ENCODE measurements at places on chromosomes 2 and 18. TPM values are rescaled to one million over a fixed set of nuclear protein-coding genes. Genes with fewer than 3 reads are reported as not detected.

The NTSR2 gene
- total RNA-seq: not detected

GRCh38 chr2:160252900-160253299 lies 52.8 kb upstream of the ITGB6 start:
- DNase-seq: no peak

- no peak for DNase-seq
Observed at GRCh38 chr18:68152770-68153169, 562.1 kb downstream of the TMX3 start.

DNA sequence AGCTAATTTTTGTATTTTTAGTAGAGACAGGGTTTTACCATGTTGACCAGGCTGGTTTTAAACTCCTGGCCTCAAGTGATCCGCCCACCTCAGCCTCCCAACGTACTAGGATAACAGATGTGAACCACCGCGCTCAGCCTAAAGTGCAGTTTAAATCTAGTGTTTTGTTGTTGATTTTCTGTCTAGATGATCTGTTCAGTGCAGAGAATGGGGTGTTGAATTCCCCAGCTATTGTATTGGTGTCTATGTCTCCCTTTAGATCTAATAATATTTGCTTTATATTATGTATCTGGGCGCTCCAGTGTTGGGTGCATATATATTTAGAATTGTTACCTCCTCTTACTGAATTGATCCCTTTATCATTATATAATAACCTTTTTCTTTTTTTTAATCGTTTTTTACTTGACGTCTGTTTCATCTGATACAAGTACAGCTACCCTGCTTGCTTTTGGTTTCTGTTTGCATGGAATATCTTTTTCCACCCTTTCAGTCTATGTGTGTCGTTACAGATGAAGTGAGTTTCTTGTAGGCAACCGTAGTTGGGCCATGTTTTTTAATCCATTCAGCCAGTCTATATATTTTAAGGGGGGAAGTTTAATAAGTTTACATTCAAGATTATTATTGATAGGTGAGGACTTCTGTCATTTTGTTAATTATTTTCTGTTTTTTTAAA lies 34.3 kb downstream of the GALM start:
- DNase-seq: no peak

DNA sequence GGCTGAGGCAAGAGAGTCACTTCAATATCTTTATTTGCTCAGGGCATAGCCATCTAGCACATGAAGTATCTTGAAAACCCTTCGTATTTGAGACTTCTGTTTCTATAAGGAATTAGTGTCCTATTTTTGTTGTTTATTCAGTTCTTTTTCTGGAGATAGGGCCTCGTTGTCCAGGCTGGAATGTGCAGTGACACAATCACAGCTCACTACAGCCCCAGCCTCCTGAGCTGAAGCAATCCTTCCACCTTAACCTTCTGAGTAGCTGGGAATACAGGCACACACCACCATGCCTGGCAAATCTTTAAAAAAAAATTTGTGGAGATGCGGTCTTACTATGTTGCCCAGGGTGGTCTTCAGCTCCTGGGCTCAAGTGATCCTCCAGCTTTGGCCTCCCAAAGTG lies 50.6 kb downstream of the PSMD14 start:
- DNase-seq: no peak

DNA sequence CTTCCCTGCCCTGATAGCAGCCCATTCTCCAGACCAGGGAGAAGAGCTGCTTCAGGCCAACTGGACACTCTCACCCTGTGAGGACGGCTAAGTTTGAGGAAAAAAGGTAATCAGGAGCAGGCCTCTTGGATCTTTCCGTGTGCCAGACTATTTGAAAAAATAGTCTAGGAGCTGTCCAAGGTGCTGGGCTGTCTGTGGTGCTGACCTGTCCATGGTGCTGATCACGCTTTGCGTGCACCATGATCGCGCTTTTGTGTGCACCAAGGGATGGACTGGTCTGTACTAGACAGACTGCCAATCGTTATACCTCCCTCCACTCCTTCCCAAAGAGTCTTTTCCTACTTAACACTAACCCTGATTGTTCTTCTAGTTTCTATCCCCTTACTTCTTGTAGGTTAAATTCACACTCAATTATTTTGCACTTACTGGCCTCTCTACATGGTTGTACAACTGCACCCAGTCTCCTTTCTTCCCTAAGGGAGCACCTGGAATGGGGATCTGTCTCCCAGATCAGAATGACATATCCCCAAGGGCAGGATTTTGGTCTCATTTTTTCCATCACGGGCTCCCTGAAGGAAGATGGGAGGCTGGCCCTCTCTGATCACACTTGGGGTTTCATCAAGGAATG lies 295.4 kb downstream of the CELF4 start:
- no peak for DNase-seq

GRCh38 chr18:57640236-57640635 lies 18.6 kb upstream of the NARS1 start:
- no peak for DNase-seq

The DSG1 gene
- total RNA-seq: not detected

The CD8B2 gene
- not detected for total RNA-seq

The CABLES1 gene
- 51.2 TPM for total RNA-seq

The C2orf66 gene
- total RNA-seq: 1.1 TPM

Measured in glomerular endothelial cell (primary cell).